Mesothelial cell of epicardium (in vitro differentiated cells): ENCODE measurements at places on chromosomes 6 and 20.
A peak's percentile ranks its signal among the peaks of the same experiment; 100 is the strongest.

GRCh38 chr6:148565930-148566663 is 180.7 kb upstream of the UST start:
- no peak for DNase-seq

DNA sequence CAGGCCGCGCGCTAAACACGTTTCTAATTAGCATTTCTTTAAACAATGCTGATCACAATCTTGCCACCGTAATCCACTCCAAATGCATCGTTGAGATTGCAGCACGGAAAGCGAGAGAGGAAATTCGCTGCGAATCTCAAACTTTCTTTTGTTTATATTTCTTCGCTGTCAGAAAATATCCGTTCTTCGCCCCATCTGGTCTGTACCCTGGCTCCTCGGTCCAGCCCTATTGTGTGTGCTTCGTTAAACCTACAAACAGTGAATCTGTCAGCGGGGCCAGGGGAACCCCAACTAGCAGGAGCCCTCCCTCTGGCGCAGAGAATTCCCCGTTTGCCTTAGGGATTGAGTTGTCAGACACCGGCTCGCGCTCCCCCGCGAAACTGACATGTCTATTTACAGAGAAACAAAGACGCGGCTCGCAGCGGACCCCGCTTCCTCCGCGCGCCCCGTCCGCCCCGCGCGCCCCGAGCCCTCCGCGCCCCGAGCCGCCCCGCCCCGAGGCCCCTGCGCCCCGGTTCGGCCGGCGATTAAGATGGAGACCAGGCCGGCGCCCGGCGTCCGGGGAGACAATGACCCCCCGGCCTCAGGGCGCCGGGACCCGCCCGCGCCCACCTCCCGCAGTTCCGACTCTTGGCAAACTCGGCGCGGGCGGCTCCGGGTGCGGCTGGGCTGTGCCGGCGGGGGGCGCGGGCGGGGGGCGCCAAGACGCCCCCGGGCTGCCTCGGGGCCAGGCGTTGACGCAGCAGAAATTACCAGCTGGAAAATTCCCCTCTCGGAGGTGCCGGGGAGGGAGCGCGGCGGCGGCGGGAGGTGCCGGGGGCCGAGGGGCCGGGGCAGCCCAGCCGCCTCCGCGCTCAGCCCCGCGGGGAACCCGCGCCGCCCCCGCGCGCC is 874 bp downstream of the ZBTB46 start:
- peak; percentile 51 for DNase-seq

DNA sequence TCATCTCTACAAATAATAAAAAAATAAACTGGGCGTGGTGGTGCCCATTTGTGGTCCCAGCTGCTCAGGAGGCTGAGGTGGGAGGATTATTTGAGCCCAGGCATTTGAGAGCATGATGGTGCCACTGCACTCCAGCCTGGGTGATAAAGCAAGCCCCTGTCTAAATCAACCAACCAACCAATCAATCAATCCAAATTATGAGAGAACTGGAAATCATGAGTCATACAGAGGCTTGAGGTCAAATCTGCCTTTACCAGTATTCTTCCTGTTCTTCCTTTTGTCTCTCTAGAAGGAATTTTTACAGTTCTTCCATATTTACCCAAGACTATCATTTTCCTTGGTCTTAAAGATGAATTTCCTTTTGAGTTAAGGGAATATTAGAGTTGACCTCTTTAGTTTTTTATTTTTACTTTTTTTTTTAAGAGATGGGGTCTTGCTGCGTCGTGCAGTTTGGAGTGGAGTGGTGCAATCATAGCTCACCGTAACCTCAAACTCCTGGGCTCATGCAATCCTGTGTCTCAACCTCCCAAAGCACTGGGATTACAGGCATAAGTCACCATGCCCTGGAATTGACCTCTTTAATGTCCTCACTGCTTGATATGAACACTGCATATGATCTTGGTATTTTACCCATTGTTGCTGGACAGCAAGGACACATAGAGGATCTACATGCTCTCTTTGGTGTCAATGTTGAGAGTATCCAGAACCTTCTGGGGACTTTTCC is 44.1 kb upstream of the TXNDC5 start:
- no peak for DNase-seq

DNA sequence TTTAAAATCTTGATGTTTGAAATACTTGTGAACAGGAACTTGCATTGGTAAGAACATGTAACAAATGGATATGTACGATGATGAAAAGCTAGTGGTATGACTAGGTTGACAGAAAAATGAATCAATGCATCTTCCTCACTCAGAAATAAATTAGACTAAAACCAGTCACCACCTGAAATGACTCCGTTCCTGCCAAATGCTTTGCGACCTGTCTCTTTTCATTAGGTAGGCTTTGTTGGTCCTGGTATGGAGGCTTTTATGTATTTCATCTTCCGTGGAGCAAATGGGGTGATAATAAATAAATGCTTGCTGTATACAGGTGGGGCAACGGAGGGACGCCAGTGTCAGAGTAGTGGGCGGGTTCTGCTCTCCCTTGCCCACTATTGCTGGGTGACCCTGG is 17.1 kb upstream of the ULBP3 start:
- no peak for DNase-seq

- no peak for DNase-seq
Measured at GRCh38 chr20:34529742-34530141, 13.5 kb downstream of the DYNLRB1 start.

DNA sequence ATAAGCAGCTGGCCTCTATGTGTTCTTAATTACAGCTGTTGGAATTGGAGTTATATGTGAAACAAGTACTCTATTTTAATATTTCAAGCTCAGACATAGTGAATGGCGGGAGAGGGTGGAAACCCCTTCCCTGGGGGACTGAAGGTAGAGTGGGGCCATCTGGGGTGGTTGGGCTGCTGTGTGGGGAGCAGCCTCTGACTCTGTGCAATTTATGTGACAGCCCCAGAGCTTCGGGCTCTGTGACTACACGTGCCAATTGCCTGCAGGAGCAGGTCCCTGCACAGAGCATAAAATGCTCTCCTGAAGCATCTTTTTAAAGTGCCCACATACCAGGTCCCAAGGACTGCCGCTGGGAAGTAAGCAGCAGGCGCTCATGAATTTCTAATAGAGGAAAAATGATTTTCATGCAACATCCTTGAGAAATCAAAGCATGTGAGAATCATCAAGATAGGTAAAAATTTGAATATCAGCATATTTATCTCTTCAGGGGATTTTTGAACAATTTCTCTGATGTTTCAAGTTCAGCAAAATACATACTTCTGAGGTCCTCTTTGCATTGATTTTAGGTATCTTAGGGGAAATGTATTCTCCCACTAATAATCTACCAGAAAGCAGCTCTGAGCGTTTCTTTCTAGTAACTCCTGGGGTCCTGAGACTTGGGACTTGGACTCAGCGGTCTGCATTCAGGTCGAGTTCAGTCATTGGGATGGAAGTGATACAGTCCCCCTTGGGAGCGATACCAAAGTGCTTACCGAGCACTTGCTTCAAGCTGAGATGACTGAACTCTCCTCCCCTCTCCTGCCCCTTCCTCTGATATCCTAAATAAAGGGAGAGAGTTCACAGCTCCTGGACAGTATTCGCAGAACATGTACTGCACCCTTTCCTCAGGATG is 40.0 kb downstream of the ALDH8A1 start:
- DNase-seq = no peak

- DNase-seq = no peak
Measured at GRCh38 chr6:54206510-54206909, 95.3 kb downstream of the MLIP start.

- no peak for DNase-seq
Measured at GRCh38 chr6:155936551-155936950, 480.9 kb upstream of the NOX3 start.

GRCh38 chr6:26327450-26328264 is 37.3 kb upstream of the BTN3A2 start:
- DNase-seq = peak; percentile 66

DNA sequence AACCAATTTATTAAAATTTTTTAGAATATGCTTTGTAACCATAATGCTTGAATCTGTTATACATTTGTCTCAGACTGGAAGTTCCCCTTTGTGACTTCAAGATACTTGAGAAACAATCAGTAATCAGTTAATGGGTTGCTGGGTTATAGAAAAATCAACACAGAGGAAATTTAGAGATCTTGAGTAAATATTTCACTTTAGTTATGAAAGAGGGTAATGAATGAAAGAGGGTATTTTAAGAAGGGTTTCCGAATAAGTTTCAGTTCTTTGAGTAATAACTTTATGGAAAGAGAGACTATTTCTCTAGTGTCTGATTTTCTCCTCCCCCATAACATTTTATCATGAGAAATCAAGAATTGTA is 21.4 kb downstream of the ZFAND3 start:
- no peak for DNase-seq

DNA sequence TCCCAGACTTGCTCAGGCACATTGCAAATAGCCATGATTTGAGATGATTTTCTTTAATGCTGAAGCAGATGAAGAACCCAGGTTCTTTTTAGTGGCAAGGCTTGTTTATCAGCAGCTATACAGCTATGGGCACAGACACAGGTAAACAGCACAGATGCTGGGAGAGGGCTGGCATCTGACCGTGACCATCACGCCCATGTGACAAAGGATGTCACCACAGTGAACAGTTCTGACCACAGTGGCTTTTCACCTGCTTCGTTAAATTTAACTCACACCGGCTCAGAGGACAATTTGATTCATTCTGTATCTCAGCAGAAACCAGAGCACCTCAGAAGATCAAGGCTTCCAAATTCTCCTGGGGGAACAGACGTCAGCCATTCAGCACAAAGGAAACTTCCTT is 142.6 kb downstream of the CDH26 start:
- DNase-seq = no peak

DNA sequence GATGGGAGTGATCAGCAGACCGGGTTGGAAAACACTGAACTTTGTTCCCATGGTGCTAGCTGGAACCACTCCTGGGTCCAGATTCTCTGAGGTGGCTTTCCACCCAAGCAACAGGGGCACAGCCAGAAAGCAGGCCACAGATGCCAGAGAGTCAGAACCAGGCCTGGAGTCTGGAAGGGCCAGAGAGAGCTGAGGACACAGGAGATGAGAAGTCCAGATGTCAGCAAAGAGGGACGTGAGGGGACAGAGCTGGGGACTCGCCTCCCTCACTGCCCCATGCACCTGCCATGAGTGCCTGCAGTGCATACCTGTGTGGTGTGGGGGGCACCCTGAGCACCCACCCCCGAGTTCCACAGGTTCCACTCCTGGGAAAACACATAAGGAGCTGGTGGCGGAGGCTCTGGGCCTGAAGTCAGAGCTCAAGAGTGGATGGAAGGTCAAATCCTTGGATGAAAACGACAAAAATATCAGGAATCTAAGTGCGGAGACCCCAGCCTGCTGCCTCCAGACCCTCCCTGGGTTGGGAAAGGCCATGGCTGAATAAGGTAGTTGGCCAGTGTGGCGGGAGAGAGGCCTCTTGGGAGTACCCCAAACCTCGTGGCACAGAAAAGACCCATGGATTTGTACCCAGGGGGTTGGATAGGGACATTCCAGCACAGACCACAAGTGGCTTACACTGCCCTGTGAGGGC is 224.2 kb downstream of the SYNDIG1 start:
- peak; percentile 27 for DNase-seq

DNA sequence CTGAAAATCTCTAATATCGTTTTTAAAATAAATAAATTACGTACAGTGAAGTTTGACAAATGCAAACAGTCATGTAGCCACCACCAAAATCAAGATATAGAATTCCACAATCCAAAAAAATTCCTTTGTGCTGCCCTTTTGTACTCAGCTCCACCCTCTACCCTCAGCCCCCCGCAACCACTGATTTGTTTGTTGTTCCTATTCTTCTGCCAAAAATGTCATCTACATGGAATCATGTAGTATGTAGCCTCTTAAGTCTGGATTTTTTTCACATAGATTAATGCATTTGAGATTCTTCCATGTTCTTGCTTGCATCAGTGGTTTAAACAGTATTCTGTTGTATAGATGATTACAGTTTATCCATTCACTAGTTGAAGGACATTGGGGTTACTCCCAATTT is 8.5 kb upstream of the REPS1 start:
- no peak for DNase-seq

DNA sequence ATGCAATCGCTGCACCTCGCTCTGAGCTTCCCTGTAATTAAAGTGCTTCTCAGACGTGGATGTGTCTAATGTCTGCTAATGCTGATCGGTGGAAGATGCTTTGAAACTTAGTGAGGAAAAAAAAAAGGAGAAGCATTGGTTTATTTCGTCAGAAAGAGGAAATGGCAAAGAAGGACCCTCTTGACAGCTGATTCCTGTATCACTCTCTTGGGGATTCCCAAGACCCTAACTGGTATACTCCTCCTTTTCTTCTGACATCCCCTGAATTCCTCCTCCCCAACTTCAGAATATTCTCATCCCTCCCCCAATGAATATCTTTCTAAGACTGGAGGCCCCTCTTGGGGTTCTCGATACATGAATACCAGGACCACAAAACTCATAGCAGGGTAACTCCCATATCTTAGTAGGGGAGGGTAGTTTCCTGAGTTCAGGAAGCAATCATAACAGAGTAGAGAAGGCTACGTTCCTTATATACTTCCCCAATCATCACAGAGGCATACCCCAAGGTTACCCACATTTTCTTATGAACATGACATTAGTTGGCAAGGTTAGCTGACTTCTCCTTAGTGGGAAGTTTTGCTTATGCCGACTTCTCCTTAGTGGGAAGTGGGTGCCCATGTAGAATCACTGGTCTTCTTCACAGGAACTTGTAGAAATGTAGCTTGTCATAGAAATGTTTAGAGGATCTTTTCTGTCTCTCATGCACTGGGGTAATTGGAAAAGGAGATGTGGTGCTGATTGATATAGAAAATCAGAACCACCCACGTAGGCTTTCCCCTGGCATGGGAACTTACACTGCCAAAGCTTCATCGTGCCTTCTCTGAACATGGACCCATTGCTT is 63.8 kb upstream of the ATXN1 start:
- no peak for DNase-seq

GRCh38 chr20:36572701-36573102 is 695 bp upstream of the TGIF2 start:
- no peak for DNase-seq

DNA sequence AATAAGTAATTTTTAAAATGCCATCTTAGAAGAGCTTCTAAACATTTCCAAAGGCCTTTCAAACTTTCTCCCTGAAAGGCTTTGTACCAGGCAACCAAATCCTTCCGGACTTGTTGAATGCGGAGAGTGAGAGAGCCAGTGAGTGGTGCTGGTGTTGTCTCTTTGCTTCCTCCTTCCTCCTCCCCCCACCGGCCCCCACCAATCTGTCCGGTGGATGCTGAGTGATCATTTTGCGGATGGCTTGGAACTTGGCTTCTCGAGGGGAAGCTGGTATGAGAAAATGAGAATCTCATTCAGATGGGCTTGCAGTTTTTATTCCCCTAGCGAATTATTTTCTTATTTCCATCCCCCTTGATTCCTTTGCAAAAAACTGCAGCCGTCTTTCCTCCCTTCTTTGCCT is 97.3 kb downstream of the ANKRD60 start:
- DNase-seq = no peak
